ENCODE measurements at places on chromosomes 3 and 15.
A peak's percentile ranks its signal among the peaks of the same experiment; 100 is the strongest.

GRCh38 chr3:11989383-11990038 lies 14.7 kb upstream of the SYN2 start:
- DNase-seq, result no peak

- DNase-seq, result no peak
These were observed 248.1 kb upstream of the NR2E3 start for GRCh38 chr15:71562251-71562650.

GRCh38 chr3:118227191-118227590 lies 807.5 kb downstream of the IGSF11 start:
- DNase-seq, result no peak

DNA sequence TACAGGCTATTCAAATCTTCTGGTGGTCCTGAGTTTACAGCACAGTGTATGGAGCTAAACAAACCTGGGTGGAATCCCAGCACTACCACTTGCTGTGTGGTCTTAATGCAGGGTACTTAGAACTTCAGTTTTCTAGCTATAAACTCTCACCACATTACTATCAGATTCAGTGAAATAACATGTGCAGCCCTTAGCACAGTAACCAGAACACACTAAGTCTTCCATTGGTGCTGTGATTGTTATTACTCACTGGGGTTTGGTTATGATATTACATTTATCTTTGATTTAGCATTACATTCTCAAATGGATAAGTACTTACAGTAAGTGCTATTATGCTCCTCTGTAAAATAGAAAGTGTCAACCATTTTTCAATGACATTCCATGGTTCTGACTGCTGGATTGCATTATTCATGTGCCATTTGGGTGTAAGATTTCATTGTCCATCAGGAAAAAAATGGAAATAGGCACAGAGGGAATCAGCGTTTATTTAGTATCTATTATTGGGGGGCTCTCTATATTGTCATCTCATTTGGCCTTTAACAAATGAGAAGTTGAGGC lies 81.9 kb downstream of the PDE8A start:
- peak; percentile 4 for DNase-seq

DNA sequence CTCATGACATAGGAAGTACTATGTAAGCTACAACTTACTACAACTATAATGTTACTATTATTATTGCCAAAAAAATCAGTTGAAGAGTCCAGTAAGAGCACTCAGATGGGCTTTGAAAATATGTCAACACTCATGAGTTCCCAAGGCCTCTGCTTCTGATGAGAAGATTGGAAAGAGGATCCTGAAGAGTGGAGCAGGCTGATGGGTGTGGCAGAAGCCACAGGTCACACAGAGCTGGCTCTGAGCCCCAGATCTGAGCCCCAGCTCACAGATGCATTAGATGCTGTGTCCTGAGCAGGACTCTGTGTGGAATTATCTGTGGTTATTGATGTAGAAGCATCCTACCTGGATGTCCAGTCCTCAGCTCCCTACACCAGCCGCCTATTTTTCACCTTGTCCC lies 65.6 kb downstream of the SPSB4 start:
- no peak for DNase-seq

DNA sequence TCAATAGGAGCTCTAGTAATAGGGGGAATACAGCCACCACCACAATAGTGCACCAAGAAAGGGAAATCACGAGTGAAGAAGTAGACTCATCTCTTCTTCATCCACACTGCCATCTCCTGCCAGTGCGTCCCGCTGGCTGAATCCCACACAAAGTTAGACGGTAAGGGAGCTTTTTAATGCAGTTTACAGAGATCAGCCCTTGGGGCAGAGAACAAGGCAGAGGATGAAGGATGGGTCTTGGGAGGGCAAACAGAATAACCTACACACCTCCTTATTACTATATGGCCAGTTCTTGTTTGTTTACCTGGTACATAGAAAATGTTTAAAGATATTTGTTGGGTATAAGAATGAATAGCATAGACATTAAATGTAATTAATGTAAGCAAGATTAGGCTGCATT lies 11.0 kb upstream of the DPH6 start:
- no peak for DNase-seq

Data from GM23248 (cell line).